Activated CD8-positive, alpha-beta memory T cell treated with anti-CD3 and anti-CD28 coated beads, Interleukin-2, amount 10 ng/mL, durations not matched to agents 7 days and 5 days (primary cell): ENCODE measurements at places on chromosomes 3 and 15. TPM values are rescaled to one million over a fixed set of nuclear protein-coding genes. Genes with fewer than 3 reads are reported as not detected.

Gene GNAT1
- total RNA-seq: not detected

Gene NOX5
- total RNA-seq: not detected

Gene LRRC34
- 7.2 TPM for total RNA-seq

Gene CEMIP
- not detected for total RNA-seq

Gene PLSCR2
- total RNA-seq: not detected

Gene SMCO1
- total RNA-seq: not detected

Gene ATP8B4
- 98.3 TPM for total RNA-seq

Gene MUC20
- 1.9 TPM for total RNA-seq

Gene C15orf39
- 63.0 TPM for total RNA-seq

Gene FEZF2
- not detected for total RNA-seq

Gene CA12
- total RNA-seq: not detected
